Mammary epithelial cell (primary cell): ENCODE measurements at places on chromosomes 3 and 15.
A peak's percentile ranks its signal among the peaks of the same experiment; 100 is the strongest.

GRCh38 chr3:129060276-129061022, at the start of gene GP9:
Gene GP9 (plus strand): TSS chr3:129060779. CDS start chr3:129061740, 961 bp downstream.
- DNase-seq, result no peak

DNA sequence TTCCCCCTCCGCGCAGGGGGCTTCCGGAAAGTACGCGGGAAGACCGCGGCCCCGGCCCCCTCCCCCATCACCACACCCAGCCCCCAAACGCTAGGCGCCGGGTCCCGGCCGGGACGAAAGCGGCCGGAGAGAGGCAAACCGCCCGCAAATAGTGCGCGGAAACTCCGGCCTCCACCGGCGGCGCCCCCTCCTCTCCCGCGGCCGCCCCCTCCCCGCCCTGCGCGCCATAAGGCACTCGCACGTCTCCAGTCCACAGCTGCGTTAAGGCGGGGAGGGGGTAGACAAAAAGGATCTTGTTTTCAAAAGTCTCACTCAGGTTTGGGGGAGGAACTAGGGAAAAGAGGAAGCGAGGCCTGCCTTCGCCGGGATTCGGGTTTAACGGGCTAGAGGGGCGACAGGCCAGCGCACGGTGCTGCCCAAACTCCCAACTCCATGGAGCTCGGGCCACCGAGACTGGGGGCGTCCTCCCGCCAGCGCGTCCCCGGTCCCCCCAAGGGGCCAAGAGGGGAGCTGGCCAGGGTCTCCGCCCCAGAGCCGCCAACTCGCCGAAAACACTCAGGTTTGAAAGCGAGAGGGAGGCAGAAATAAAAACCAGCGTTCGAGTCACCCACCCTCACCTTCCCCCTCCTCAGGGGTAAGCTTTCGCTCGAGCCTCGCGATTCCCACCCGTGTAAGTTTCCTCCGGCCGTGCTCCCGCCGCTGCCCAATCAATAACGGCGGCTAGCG, 1.8 kb downstream of the ANP32A start:
- peak; percentile 47 for DNase-seq

DNA sequence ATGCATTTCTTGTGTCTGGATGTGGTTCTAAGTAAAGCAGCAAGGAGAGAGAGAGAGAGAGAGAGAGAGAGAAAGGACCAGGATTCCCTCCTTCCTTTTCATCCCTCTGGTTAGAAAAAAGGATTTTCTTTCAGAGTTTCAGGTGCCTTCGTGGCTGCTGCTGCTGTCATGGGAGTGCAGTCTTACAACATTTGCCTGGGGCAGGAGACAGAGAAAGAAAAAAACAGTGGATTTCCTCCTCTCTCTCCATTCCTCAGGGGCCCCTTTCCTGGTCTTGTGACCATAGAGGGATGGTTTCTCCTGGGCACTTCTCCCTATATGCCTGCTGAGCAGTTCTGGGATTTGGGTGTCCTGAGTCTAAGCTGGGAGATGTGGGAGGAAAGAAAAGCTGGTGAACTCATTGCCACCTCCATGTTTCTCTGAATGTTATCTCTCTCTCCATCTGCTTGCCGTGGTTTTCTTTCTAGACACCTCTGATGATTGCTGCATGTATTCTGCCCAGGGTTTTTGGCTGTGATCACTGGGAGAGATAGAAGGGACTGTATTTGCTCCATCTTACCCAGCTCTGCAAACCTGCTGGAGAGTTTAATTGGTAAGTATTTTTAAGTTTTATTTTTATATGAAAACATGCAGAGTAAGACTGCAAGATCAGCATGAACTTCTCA, 142.4 kb upstream of the RGMA start:
- no peak for DNase-seq

- no peak for DNase-seq
Observed at GRCh38 chr3:158936530-158937113, 134.8 kb downstream of the MFSD1 start.

DNA sequence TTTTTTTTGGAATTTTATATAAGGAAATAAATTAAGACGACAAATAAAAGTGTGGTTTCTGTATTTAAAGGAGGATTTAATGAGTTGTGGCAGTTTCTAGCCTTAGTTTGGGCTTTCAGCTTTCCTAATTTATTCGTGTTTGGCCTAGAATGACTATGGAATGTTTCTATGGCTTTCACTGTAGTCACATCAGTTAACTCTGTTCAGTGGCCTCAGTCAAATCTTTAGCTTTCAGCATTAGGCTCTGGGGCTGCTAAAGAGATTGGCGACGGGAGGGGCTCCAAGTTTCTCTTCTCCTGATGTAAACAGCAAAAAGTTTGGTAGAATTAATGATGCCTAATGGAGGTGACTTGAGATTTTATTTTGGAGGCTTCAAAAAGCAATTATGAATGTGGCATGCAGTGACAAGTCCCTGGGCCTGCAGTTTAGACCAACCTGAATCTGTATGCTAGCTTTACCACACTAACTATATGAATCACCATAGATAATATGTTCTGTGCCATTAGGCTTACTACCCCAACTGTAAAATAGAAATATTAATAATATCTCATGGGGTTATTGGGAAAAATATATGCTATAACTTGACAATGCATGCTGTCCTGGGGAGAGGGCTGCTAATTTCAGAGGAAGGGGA, 47.1 kb upstream of the ADGRG7 start:
- DNase-seq, result peak; percentile 57

DNA sequence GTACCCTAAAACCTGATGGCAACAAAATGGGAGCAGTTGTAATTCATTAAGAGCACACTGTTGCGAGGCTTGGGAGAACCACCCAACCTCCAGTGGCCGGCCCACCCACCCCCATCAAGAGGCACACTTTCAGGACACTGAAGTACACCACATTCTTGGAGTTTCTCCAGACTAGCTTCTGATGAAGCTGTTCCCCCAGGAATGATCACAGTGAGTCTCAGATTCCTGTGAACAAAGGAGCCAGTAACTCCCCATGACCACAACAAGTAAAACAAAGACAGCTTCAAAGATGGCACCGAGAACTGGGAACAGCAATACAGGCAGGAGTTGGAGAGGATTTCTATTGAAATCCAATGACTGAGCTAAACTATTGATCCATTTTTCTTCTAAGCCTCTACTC, 126.0 kb downstream of the ST8SIA2 start:
- DNase-seq, result no peak

DNA sequence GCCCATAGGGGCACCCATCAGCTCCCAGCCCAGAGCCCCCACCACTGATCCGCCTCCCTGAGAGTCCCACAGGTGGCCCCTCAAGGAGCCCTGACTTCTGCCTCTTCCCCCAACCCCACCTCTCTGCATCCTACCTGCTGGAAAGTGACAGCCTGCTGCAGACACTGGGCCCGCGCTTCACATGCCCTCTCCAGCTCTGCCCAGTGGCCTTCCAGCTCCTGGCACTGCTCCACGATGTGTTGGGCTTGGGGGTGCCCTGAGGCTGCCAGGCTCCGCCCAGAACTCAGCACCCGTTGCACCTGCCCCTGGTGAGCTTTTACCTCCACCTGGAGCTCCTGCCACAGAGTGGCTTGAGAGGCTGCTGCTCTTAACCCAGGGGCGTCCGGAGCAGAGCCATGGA, 20.1 kb downstream of the SPTBN5 start:
- no peak for DNase-seq

DNA sequence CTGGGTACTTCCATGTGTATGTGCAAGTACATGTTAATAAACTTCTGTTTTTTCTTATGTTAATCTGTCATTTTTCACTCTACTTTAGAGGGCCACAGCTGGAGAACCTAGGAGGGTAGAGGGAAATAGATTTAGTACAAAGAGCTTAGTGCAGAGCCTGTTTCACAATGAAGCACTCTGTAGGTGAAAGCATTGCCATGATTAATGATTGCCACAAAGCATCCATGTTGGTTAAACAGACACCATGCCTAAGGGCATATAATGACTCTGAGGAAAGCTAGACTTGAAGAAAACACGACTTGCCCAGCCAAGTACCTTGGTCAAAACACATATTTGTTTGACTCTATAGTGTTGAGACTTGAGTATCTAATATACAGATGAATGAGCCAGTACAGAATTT, 338.4 kb downstream of the FHIT start:
- DNase-seq, result peak; percentile 83

DNA sequence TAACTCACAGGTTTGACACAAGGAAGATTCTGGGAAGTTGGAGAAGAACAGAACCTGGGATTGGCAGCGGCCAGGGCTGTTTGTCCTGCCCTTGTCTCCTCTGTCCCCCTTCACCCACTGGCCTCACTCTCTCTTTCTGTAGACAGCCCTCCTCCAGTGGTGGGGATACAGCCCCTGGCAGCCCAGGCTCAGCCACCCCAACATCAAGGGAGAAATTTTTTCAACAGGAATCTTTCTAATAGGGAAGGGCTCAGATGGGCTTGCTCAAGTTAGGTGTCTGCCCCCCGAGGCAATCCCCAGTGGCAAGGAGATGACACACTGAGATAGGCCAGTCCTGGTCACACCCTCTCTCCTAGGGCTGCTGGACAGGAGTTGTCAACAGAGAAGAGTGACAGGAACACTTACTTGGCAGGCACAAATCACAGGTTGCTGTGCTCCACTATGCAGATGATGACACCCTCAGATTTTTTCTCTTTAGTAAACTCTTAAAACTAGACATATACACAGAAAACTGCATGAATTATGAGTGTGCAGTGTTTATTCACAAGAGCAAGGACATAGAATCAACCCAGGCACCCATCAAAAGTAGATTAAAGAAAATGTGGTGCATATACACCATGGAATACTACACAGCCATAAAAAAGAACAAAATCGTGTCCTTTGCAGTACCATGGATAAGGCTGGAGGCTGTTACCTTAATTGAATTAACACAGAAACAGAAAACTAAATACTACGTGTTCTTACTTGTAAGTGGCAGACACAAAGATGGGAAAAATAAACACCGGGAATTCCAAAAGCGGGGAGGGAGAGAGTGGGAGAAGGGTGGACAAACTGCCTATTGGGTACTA, 36.3 kb downstream of the PLA2G4D start:
- DNase-seq, result no peak

DNA sequence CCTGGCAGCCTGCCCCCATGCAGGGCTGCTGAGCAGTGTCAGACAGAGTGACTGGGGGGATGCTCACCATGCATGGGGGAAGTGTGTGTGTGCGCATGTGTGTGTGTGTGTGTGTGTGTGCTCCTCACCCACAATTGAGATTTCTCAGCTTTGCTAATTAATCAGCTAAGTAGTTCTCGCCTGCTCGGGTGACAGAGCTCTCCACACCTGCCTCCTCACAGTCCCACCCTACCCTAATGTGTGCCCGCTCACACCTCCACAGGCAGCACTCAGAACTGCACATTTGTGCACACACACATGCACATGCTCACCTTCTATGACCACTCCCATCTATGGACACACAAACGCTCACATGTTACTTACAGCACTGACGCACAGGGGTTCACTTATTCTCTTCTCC, 37.3 kb downstream of the CACNA2D2 start:
- DNase-seq, result no peak

DNA sequence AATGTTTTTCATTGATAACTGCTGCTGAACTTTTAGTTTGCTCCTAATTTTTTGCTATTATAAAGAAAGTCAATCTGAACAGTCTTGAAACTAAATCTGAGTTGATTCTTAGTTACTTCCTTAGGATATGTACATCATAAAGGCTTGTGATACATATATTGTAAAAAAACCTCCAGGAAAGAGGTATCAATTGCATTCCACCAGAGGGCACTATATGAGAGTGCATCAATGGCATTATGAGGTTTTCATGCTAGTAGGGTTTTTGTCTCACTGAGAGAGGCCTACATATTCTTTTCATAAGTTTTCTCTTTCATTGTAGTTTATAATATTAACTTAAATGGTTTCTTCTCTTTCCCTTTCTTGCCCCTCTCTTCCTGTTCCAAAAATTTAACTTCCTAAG, 46.9 kb downstream of the PIK3R4 start:
- peak; percentile 31 for DNase-seq

- peak; percentile 32 for DNase-seq
Observed at GRCh38 chr3:10547841-10548783, 42.7 kb upstream of the ATP2B2 start.

DNA sequence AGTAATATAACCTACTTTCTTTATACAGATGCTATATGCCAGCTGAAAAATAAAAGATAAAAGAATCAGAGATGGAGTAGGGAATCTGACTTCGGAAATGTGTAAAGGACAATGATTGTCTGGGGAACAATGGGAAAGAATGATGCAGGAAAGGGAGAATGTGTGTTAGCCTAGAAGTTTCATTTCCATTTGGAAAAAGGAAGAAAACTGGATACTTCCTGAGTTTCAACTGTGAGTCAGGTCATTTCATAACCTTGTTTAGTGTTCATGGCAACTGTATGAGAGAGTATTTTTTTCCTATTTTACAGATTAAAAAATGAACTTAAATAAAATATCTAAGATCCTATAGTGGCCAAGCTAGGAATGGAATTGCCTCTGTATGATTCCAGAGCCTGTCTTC, 261.3 kb upstream of the NECTIN3 start:
- peak; percentile 24 for DNase-seq

DNA sequence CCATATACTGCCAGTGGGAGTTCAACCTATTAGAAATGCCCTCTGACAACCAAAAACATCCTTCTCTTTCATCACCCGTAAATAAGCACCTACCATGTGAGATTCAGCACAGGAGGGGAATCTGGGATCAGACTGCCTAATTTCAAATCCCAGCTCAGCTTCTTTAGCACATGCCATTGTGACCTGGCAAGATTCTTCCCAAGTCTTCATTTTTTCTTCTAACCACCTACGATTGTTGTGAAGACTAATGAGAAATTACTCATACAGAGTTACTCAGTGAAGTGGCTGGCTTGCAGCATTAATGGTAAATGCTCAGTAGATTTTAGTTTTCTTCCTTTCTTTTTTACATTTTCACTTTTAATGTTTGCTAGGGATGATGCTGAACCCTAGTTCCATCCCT, 176.7 kb downstream of the PDZRN3 start:
- no peak for DNase-seq

- no peak for DNase-seq
Observed at GRCh38 chr3:10339376-10339955, 18.6 kb upstream of the SEC13 start.

- DNase-seq, result no peak
Observed at GRCh38 chr3:65619451-65619881, 419.3 kb downstream of the MAGI1 start.

DNA sequence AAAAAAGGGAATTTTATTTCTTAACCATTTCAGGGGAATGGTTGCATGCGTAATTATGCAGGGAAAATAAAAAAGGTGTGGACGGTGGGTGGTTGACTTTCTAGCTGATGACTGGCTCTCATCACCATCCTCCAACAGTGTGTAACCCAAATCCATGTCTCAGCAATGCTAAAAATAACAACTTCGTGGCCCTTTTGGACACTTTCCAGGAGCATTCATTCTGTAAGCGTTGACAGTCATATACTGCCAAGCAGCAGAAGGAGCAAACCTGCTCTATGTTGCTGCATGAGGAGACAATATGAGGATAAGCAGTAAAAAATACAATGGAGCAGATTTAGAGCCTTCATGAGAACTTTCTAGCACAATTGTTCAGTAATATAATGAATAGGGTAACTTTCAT, 189.1 kb downstream of the ANXA2 start:
- DNase-seq, result peak; percentile 6

DNA sequence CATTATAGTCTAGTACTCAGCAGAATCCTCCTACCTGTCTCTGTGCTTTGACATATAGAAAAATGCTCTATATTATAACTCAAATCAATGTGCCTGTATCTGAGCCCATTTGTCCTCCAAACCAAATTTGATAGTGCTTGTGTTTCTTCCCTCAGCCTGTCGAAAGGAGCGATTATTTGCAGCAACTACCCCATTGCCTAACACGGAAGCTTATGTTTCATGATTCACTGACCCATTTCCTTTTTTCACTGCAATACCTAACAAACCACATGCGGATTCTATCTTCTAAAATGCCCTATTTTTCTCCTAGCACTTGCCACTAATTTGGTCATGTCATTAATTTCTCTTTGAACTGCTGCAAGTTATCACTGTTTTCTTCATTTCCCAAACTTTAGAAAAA, 1220.6 kb upstream of the CADM2 start:
- DNase-seq, result no peak

GRCh38 chr15:76898102-76898501, 7.0 kb downstream of the SCAPER start:
- peak; percentile 57 for DNase-seq
